ENCODE measurements at places on chromosomes 7 and 10.

- no peak for DNase-seq
Measured at GRCh38 chr10:93815304-93816096, 57.8 kb downstream of the LGI1 start.

DNA sequence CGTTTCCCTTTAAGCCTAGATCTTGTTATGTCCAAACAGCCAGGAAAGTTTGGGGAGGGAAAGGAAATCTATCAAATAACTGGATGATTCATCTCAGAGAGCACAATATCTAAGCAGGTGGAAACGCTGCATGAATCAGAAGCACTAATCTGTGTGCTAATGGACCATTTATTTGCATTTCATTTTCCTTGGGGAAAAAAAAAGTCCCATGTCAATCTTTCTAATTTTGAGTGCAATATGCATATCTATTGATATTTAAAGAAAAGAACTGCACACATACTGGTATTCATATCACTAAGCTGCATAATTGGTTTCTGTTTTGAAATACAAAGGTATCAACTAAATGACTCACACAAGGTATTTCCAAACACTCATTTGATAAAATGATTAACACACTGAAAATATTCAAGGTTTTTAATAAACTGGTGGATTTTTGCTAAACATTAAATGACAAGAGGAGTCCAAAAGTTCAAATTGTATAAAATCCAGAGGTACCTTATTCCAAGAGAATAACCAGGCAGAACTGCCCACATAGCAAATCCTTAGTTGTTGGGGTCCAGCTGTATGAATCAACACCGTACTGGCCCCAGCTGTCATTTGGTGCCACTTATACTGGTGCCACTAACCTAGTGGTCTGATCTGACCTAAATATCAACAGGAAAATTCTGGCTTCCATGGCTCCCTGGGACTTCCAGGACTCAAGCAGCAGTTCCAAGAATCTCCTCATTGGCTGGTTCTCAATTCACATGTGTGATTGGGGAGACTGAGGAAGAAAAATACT, 122.2 kb upstream of the SP4 start:
- no peak for DNase-seq

DNA sequence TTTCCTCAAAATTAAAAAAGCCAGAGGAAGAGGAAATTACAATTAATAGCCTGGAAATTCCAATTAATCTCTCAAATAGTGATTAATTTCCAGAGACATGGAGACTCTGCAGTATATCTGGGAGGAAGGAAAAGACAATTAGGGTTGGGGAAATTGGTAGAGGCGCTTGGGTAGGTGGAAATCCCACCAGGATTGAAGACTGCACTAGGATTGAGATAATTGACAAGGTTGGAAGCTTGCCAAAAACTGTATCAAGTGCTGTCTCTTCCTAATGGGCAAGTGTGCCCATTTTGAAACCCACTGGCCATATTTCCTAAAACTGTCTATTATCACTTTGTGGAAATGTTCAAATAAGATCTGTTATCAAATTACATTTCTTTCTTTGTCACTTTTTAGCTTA, 21.6 kb downstream of the CHN2 start:
- DNase-seq, result no peak

DNA sequence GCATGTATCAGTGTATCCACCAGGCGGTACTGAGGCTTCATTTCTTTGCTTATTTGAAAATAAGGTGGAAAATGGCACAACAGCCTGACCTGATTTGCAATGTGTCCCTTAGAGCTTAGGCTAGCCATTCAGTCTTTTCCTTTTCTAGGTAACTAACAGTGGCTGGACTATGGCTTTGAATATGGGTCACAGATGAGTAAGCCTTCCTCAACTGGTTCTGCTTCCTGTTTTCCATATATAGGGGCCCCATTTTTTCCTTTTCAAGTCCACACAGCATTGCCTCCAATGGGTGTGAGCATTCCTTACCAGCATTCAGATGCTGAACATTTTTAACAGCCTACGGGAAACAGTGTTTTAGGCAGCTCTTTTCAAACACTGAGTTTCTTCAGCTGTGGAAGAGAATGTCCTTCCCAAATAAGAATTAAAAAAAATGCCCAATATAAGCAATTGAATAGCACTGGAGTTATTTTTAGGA, 3.9 kb upstream of the ITGB1 start:
- DNase-seq, result peak; percentile 86

- DNase-seq, result peak; percentile 59
Measured at GRCh38 chr7:128383776-128384175, 22.3 kb upstream of the PRRT4 start.

DNA sequence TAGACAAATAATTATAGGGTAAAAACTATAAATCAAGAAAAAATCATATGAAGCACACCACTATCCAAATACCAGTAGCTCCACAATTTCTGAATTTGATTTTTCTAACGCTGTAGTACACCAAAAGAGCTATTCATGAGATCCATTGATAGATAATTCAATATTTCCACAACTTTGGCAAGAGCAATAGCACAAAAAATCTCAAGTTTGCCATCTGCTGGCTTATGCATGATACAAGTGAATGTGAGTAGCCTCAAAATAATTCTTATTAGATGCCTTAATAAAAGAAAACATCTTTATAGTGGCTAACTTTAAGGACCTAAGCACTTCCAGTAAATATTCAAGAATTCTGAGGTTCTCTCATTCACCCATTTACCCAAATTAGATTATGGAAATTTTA, 2.2 kb upstream of the TMEM196 start:
- no peak for DNase-seq

DNA sequence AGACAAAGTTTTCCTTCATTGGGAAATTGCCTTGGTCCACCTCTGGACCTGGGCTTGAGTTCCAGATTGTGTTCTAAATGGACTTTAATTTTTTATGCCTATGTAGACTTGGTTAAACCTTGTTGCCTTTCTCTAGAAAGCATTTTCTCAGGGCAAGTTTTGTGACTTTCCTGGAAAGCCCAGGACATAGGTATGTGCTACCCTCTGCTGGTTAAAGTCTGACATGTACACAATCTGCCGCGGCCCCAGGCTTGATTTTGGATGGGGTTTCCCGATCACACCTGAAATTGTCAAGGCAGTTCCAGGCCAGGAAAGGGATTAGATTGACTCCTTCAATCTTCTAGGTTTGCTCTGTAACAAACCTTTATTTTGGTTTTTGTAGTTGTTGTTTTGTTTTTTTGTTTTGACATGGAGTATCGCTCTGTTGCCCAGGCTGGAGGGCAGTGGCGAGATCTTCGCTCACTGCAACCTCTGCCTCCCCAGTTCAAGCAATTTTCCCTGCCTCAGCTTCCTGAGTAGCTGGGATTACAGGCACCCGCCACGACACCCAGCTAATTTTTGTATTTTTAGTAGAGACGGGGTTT, 14.1 kb upstream of the AKR1B10 start:
- DNase-seq, result peak; percentile 42

DNA sequence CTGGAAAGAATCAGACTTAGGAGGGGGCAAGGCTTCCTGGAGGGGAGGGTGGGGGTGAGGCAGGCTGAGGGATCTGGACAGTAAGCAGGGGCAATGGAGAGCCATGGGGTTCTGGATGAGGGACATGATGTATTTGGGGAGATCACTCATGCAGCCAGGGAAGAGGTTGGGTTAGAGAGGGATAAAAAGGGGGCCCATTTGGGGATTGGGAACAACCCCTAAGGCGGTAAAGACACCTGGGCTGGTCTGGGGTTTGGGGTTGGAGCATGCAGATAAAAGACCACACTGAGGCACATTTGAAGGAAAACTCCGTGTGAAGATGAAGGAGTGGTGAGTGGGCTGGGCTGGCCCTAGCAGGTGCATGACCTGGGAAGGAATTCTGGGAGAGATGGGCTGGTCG, 30.8 kb downstream of the HIF1AN start:
- no peak for DNase-seq

All from inflammatory macrophage treated with lipopolysaccharide for 4 hours (primary cell).